Fibroblast of skin of left biceps (primary cell): ENCODE measurements at places on chromosomes 7 and 10.
A peak's percentile ranks its signal among the peaks of the same experiment; 100 is the strongest.

- DNase-seq = no peak
These were observed 64.9 kb downstream of the IKZF1 start for GRCh38 chr7:50369143-50370026.

- DNase-seq = no peak
These were observed 65.1 kb downstream of the CALML3 start for GRCh38 chr10:5589661-5590511.

DNA sequence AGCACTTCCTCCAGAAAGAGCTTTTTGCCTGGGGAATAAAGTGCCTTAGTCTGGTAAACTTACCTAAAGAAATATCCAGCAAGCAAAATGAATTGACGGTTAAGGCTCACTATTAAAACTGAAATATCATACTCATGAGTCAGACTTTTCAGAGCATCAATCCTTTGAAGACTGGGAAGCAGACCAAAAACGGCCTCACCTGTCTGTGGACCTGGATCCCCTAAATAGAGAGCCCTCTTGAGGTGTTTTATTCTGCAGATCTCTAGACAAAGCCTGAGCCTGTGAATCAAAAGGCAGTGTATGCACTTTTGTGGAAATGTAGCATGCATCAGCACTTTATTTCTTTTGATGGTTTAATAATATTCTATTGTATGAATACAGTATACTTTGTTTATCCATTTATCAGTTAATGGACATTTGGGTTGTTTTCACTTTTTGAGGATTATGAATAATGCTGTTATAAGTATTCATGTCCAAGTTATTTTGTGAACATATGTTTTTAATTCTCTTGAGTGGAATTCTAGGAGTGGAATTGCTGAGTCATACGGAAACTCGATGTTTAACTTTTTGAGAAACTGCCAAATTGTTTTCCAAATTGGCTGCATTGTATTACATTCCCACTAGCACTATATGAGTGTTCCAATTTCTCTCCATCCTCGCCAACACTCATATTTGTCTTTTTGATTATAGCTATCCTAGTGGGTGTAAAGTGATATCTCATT, 449.0 kb upstream of the IGFBP3 start:
- peak; percentile 97 for DNase-seq

DNA sequence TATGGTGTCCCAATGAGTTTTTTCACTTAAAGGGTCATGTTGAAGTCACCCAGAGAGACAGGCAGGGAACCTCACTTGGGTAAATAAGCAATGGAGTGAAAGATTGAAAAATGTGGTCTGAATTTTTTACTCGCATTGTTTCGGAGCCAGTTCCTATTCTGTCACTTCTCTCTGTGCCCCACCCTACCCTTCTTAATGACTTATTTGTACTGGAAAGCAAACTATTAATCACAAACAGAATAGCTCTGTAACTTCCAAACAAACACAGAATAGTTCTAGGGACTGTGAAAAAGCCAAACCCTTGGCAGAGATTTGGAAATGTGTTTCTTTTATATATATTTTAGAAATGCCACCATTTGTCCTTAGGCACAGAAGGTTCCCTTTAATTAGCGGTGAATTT, 76.0 kb downstream of the LRMDA start:
- DNase-seq = no peak

DNA sequence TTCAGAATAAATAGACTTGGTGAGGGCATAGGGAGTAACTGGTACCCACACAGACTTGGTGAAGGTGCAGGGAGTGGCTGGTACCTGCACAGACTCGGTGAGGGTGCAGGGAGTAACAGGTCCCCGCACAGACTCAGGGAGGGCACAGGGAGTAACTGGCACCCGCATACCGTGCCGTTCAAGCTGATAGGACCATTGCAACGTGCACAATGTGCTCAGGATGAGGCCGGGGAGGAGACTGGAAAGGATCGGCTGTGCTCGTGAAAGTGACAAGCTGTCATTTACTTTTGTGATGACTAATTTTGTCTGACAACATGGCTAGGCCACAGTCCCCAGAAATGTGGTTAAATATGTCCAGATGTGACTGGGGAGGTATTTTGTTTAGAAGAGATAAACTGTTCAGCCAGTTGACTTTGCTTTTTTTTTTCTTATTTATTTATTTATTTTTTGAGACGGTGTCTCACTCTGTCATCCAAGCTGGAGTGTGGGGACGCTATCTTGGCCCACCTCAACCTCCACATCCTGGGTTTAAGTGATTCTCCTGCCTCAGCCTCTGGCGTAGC, 76.2 kb upstream of the NMT2 start:
- no peak for DNase-seq

DNA sequence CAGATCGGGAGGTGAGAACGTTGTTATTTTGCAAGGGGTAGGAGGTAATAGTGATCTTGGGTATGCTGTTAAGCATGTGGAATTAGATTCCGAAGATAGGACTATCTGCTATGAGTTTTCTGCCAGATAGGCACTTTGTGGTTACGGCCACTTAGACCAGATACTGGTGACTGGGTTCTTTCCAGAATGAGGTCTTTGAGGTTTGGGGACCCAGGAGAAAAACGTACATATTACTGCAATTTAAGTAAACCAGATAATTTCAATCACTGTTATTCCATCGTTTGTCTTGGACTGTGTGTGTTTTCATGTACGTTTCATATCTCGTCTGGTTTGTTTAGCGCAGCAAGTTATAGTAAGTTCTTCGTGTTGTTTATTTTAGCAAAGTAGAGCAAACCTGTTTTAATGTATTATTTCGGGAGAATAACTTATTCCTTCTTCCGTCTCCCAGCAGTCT, 312 bp downstream of the ARL4A start:
- no peak for DNase-seq

DNA sequence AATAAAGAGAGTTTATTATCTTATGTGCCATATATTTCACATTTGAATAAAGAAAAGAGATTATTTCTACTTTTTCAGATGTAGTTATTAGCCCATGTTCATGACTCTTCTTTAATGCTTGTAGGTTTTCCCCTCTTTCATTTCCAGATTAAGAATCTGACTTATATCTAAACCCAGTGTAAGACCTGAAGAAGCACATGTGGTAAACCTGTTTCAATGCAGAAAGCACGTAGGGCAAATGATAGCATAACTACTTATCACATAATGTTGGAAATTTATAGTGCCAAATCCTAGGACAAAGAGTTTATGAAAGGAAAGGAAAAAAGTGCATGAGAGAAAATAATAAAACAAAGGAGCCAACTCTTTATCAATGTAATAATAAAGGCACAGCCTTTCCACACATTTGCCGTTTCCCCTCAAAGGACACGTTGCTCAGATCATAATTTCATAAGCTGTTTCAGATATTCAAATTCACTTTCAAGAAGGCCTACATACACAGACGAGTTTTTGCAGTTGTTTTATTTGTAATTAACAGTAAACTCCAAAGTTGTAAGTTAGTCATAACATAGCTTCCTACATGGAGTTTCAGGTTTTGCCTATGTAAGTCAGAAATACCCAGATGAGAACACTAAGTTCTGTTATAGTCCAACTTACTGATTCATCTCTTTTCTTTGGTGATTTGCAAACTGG, 88.8 kb upstream of the MDFIC start:
- DNase-seq = no peak
